ENCODE measurements at places on chromosomes 6 and 20.

GRCh38 chr6:158044525-158044888 is 62.8 kb downstream of the SYNJ2 start:
- no peak for DNase-seq

DNA sequence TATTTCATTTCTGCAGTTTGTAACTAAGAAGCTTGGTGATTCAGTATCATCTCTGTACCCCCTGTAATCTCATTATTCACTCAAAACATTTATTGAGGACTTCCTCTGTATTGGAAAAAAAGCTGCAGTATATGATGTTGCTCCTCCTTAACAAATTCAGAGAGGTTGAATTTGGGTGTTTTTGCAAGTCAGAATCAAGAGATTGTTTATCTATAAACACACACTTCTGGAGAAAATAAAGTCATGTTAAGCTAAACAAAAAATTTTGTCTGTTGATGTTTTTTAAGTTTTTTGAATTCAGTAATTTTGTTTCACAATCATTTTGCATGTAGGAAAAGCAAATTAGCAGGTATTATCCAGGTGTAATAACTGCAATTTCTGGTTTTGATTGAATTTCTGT is 11.4 kb upstream of the RHAG start:
- no peak for DNase-seq

DNA sequence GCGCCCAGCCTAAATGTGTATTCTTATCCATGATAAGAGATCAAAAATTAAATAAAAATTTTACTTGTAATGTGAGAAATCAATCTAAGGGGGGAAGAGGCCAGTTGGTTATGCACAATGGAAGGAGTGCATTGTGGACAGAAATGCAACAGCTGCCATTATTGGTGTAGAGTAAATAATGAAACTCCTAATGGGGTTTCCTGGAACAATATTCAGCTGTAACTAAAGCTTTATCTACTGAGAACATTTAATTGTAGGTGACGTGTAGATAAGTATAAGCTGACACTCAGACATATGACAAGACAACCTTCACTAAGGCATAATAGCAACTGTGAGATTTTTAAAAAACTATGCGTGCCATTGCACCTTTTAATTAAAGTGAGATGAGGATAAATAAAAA is 71.4 kb downstream of the CEP57L1 start:
- DNase-seq, result no peak

GRCh38 chr6:157690441-157691210 is 132.4 kb upstream of the SNX9 start:
- no peak for DNase-seq

DNA sequence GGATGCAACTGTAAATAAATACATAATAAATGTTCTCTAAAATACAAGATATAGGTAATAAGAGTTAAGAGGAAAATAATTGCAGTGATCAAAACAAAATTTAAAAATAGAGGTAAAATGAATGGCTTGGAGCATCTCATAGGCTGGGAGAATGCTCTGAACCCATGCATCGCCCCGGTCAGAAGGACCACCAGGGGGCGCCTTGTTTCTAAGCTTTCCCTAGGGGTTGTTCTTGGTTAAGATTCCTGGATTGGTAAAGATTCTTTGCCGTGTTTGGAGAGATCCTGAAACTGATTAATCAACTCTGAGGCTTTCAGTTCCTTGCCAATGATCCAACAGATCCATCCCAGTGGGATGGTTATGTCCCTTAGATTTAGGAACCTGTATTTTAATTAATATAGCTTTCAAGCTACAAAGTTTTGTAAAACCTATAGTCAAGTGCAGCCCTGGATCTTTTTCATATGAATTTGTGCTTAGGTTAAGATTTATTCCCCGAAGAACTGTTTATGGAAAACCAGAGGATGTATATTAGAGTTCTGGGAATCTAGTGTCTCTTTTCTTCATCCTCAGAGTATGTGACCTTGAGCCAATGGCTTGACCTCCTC is 45.3 kb upstream of the PRELID3B start:
- peak; percentile 88 for DNase-seq

DNA sequence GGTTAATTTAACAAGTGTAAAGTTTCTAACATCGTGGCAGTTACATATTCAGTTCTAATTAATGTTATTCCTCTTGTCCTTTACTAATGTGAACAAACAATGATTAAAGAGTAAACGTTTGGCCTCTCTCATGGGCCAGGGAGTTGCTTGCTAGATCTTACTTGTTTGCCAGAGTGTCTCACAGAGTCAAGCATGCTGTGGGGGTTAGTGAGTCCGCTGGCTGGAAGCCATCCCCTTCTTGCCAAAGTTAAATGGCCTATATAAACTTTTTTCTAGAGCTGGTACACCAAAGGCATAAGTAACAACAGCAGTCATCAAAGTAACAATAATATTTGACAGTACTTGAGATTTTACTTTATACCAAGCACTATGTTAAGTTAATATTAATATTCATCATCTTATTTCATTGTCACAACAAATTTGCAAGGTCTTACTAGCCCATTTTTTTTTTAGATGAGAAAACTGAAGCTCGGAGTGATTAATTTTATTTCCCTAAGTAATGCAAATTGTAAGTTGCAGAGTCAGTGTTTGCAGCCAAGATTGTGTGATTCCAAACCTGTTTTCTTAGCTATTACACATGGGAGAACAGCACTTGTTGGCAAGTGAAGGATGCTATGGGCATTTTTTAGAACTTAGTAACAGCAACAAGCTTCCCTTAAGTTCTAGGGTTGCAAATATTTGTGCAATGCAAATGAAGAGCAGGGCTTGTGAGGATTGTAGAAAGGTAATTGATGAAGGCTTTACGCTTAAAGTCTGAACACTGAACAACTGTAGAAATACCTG is 224.5 kb downstream of the RFPL4B start:
- DNase-seq, result no peak

GRCh38 chr6:53373638-53374037 is 24.9 kb upstream of the ELOVL5 start:
- DNase-seq, result no peak

DNA sequence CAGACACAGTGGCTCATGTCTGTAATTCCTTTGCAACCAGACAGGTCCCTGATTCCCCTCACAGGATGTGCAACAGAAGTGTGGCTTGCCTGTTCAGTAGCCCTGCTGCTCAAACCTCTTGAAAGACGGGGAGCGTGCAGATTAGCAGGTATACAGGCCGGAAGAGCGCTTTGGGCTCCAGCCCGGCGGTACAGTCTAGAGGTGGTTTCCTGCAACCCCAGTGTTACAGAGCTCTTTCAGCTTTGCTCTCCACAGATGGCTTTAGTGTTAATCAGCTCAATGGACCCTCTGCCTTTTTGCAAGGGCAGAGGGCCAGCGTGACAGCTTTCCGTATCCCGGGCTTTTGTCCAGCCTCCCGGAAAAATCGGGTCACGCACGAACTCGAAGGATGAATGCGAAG is 67.2 kb upstream of the TNFRSF21 start:
- DNase-seq, result no peak

- no peak for DNase-seq
These were observed 556.5 kb downstream of the BMP2 start for GRCh38 chr20:7323957-7324356.

DNA sequence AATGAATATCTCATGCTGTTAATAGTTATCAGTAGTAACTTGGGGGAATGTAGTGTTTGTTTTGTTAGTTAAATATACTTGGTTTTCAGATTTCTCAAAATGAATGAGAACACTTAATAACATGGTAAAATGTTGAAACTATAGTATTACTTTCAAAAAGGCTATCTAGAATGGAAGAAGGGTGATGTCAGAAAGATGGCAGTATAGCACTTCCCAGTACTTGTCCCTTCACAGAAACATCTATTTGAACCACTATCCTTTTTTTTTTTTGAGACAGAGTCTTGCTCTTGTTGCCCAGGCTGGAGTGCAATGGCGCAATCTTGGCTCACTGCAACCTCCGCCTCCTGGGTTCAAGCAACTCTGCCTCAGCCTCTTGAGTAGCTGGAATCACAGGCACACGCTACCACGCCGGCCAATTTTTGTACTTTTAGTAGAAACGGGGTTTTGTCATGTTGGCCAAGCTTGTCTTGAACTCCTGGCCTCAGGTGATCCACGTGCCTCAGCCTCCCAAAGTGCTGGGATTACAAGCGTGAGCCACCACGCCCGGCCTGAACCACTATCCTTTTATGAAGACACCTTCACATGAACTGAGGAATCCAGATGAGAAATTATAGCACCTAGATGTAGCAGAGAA is 4.7 kb upstream of the ECHDC1 start:
- no peak for DNase-seq

GRCh38 chr6:24927277-24927955 is 8.3 kb downstream of the RIPOR2 start:
- DNase-seq, result no peak

- DNase-seq, result no peak
These were observed 57.0 kb upstream of the FRMD1 start for GRCh38 chr6:168136001-168136400.

DNA sequence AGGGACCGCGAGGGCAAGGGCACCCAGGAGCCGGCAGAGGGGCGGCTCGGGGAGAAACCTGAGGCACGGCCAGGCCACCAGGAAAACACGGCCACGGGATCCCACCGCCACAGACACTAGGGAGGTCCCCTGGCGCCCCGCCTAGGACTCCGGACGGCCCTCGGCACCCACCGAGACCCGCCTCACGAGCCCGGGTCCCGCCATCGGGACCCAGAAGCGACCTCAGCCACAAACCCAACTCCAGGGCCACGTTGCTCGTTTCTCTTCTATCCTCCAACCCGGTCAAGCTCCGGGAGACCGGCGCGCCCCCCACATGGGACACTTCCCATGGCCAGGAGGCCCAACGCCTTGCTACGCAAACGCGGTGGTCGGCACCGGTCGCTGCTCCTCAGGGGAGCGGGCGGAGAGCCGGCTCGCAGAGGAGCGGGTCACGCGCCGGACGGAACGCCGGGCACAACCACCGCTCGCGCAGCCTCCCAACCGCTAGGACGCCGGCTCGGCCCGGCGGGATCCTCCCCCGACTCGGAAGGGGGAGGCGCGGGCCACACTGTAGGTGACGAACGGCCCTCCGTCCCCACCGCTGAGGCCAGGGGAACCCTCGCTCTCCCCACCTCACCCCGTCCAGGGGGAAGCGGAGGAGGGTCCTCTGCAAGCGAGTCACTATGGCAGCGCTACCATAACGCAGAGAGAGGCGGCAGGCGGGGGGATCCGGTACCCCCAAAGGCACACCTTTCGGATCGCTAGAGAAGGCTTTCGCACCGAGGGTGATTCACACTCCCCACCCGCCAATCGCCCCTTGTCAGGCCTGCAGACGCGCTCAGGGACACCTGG is 1514.1 kb upstream of the DEFB115 start:
- no peak for DNase-seq

DNA sequence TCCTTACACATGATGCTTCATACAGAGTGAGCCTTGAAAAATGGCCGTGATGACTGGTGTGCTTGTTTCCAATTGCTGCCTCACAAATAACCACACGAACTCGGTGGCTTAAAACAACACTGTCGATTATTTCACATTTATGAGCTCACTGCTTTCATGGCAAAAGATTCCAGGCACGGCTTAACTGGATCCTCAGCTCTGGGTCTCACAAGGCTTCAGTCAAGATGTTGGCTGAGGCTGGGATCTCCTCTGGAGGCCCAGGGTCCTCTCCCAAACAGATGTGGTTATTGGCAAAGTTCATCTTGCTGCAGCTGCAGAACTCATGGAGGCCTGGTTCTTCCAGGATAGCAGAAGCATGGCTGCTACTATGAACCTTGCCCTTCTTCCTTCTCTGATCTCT is 144.6 kb downstream of the TFAP2C start:
- DNase-seq, result no peak

GRCh38 chr6:42498473-42499128 is 46.9 kb upstream of the TRERF1 start:
- peak; percentile 24 for DNase-seq

GRCh38 chr6:156992020-156992804 is 215.0 kb downstream of the ARID1B start:
- DNase-seq, result no peak

GRCh38 chr6:140844167-140844566 is 1288.6 kb upstream of the GJE1 start:
- DNase-seq, result no peak

DNA sequence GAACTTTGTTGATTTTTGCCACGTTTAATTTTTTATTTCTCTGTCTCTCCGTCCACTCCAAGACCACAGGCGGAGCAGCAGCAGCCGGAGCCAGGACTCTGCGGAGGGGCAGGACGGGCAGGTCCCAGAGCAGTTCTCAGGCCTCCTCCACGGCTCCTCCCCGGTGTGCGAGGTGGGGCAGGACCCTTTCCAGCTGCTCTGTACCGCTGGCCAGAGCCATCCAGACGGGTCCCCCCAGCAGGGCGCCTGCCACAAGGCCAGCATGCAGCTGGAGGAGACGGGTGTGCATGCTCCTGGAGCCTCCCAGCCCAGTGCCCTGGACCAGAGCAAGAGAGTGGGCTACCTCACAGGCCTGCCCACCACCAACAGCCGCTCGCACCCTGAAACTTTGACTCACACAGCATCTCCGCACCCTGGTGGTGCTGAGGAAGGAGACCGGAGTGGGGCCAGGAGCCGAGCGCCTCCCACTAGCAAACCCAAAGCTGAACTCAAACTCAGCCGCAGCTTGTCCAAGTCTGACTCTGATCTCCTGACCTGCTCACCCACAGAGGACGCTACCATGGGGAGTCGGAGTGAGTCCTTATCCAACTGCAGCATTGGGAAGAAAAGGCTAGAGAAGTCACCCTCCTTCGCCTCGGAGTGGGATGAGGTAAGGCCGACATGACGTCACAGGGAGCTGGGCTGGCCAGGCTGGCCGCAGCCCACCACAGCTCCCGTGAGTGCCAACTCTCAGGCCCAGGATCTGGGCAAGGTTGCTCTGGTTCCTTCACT is 123.5 kb downstream of the TCP11 start:
- no peak for DNase-seq

DNA sequence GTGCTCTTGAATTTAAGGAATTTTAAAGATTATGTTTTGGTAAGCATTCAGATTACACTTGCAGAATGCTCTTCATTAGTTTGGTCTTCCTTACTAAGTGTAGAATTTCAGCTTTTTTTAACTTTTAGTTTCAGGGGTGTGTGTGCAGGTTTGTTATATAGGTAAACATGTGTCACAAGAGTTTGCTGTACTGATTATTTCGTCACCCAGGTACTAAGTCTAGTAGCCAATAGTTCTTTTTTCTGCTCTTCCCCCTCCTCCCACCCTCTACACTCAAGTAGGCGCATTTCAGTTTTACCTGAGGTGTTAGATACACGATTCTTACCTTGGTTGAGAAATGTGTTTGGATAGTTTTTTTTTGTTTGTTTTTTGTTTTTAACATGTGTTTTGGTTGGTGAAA is 68.3 kb downstream of the AFG1L start:
- DNase-seq, result no peak

DNA sequence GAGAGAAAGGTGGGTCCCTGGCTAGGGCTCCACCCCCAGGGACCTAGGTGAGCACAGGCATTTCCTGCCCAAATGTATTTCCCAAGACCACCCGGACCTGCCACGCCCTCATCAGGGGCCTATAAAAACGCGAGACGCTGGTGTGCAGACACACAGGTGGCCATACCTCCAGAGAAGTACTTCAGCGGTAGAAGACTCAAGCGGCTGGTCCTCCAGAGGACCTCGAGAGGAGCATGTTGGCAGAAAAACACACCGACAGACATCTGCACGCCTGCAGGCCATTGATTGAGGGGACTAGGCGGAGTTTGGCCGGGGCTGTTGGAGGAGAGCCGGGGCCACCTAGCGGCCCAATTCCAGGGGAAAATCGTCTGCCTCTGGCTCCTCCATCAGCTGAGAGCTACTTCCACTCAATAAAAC is 695.8 kb upstream of the MMS22L start:
- DNase-seq, result peak; percentile 77

Data from WTC11 (cell line).